ENCODE measurements at places on chromosomes 7 and 10. TPM values are rescaled to one million over a fixed set of nuclear protein-coding genes. Genes with fewer than 3 reads are reported as not detected.

The ANKRD1 gene
- 8.2 TPM for total RNA-seq

The GHRHR gene
- not detected for total RNA-seq

The SCD gene
- total RNA-seq, result 163 TPM

The SPDYE8 gene
- total RNA-seq, result 0.52 TPM

The ANKRD61 gene
- total RNA-seq, result 0.72 TPM

The PPP1R9A gene
- 3.6 TPM for total RNA-seq
